IMR-90 (cell line): ENCODE measurements at places on chromosomes 4 and X. TPM values are rescaled to one million over a fixed set of nuclear protein-coding genes. Genes with fewer than 3 reads are reported as not detected.
A peak's percentile ranks its signal among the peaks of the same experiment; 100 is the strongest.

DNA sequence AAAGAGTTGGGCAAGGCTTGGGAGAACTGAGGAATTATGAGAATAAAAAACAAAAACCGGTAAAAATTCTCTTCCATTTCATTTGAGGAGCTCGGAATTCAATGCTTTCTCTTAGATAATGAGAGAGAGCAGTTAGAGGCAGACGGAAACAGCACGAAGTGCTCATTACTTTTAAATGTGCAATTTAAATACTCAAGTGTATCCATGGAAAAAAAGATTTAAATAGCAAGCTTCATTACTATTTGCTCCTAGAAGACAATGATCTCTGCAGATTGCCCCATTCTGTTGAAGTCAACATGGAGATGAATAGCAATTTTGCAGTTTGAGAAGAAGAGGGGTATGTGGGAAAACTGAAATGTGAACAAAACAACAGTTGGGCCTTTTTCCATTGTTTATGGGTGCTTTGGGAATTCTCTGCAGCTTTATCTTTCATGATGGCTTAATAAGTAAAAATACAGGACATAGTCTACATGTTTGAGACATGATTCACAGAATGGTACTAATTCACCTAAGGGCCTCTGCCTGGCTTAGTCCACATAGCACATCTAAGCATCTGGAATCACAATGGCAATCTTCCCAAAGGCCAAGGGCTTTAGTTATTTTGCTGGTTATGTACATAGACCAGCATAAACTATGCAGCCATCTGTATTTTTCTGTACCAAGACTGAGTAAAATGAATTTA is 512.7 kb upstream of the FAT1 start:
- peak; percentile 84 for DNase-seq

DNA sequence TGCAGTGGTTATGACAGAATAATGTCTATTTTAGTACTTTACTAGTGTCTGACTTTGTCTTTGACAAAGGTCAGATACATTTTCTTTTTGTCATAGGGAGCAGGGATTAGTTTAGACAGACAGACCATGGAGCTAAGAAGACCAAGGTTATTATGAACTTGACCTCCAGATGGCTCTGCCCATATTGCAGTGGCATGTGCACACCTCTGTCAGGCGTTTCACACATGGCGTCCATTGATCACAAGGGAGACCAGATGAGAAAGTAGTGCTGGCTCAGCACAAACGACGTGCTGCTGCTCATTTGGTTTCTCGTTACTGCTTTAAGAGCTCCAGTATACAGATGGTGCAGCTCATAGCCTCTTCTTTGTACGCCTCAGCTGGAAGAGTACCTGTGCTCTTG is 56.3 kb upstream of the HPSE start:
- DNase-seq: no peak

DNA sequence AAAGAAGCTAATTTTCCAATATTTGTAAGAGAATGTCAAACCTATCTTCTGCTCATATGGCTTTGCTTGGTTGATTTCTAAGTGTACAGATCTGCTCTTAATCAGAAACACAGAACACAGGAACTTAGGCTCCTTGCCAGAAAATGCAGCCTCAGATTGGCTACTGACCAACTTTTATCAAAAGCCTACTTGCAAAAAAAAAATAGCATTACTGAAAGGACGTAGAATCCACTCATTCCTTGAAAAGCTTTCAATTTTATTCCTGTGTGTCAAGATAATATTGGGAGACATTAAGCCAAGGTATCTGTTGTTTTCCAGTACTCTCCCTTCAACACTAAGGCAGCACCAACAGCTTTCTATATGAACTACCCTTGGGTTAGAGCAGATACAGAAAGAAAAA is 127.6 kb upstream of the INTU start:
- DNase-seq: peak; percentile 84

- no peak for DNase-seq
Observed at GRCh38 chr4:55921093-55921492, 27.7 kb upstream of the CEP135 start.

DNA sequence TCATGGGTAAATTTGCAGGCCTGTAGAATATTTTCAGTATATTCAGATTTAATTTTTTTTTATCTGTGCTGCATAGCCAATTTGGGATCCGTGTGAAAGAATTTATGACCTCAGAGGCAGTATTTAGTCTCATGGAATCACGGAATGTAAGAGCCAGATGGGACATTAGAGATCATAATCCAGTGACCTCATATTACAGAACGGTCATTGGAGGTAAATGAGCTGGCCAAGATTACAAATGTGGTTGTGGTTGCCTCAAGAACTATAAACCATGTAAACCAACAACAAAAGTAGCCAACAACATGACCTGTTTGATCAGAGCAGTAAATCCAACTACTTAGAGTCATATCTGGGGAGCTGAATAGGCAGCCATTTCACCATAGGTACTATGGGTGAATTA is 71.6 kb downstream of the AMOT start:
- peak; percentile 43 for DNase-seq

DNA sequence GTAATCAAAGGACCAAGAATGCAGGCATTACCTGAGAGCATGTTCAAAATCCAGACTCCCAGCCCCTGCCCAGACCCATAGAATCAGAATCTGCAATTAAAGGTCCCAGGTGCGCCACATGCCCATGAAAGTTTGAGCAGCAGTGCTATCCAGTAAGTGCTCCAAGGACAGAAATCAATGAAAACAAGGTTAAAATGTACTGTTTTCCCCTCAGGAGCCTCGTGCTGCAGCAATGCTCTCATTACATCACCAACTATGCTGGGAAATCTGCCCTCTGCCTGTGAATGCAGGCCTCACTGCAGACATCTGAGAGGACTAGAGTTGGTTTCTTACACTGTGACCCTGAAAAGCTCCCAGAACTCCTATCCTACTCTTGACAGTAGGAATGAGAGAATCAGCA is 21.1 kb downstream of the ANXA5 start:
- DNase-seq: peak; percentile 61

GRCh38 chr4:139508581-139509237 is 47.3 kb downstream of the SETD7 start:
- no peak for DNase-seq

- DNase-seq: no peak
Observed at GRCh38 chr4:158333820-158334219, 123.5 kb downstream of the TMEM144 start.

DNA sequence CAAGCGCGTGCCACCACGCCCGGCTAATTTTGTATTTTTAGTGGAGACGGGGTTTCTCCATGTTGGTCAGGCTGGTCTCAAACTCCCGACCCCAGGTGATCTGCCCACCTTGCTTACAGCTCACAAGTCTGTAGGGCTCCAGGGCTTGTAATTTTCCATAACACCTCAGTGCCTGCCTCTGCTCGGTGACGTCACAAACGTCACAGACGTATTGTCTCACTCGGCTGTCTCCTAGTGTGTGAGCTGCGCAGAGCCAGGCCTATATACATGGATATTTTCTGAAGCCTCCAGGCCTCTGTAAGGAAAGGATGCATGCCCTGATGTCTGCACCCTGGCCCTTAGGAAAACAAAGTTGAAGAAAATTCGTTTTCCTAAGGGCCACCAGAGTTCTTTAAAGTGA is 8.6 kb upstream of the NKRF start:
- no peak for DNase-seq

- DNase-seq: no peak
Observed at GRCh38 chr4:117900832-117901231, 133.5 kb upstream of the NDST3 start.

GRCh38 chrX:69179380-69179911 is 14.2 kb upstream of the PJA1 start:
- DNase-seq: peak; percentile 29

DNA sequence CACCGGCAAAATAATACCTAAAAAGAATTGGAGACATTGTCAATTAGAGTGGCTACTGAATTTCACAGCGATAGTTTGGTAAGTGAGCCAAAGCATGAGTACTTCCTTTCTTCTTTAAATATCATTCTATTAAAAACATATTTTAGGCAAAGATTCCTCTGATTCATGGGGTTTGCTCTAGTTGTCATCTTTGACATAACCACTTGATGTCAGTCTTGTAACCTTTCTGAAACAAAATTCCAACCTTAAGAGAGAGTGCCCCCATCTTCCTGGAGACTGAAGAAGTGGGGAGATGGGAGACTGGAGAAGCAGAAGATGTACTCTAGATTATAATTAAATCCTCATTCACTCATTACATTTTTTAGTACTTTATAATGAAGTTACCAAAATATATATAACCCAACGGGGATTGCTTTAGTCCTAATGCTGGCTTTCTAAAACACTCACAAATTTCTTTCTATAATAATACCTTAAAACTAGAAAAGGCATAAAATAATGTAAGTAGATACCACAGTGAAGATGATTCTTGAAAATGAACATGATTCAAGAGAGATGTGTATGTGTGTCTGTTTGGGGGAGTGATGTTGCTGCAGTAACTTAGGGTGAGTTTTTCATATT is 96.4 kb downstream of the EMCN start:
- peak; percentile 31 for DNase-seq

DNA sequence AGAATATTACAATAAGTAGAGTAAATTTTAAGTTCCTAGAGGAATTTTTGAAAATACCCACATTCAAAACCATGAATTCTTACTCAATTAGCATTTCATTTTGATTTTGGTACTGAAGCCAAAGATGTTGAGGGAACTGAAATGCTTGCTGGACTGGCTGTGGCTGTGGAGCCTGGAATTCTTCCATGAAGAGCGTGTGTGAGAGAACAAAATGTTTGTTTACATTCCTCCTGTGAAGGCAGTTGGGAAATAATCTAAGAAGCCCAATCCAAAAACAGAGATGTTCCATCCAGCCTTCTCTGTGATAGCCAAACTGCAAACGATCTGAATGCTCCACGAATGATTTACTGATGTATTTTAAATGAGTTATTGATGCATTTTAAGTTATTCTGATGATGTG is 3.8 kb upstream of the ADH1B start:
- peak; percentile 83 for DNase-seq

- DNase-seq: no peak
Observed at GRCh38 chr4:72094059-72094797, 62.4 kb downstream of the NPFFR2 start.

DNA sequence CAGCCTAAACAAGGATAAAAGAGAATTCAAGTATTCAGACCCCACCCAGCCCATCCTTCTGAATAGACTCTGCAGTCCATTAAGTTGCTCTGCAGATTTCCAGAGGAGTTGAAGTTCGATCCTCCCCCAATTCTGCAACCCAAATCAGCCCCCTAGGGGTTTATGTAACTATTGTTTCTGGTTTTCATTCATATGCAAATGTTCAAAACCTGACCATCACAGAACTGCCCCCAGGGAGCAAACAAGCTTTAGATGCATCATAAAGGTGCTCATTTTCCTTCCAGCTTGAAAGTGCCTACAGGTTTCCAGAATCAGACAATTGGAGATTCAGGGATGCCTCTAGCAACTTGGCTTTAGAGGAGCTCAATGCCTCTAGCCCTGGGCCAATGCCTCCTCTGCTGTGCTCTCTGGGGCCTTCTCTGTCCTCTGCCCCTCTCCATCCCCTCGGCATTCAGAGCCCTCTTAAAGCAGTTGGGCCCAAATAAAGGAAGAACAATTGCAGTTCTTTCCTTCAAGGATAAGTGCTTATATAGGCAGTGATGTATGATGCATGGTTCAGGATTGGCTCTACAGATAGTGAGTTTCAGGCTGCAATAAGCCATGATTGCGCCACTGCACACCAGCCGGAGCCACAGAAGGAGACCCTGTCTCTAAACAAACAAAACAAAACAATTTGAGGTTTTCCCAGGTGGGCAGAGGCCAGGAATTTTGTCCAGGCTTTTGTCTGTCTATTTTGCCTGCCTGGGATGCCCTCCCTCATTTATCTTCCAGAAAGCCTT is 23.5 kb upstream of the SPINK2 start:
- no peak for DNase-seq

DNA sequence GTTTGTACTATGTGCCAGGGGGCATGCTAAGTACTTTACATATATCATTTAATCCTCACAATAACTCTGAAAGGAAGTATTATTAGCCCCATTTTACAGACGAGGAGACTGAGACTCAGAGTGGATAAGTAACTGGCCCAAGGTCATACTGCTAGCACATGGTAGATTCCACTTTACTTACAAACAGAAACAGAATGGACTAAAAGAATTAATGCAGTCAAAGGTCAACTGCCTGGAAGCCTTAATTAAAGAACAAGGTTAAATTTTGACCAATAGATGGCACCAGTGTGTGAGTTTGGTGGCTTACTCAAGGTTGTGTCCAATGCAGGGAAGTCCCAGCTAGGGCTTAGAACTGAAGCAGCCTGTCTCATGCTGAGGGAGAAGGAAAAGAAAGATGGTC is 4.7 kb downstream of the RIPPLY1 start:
- DNase-seq: peak; percentile 53

DNA sequence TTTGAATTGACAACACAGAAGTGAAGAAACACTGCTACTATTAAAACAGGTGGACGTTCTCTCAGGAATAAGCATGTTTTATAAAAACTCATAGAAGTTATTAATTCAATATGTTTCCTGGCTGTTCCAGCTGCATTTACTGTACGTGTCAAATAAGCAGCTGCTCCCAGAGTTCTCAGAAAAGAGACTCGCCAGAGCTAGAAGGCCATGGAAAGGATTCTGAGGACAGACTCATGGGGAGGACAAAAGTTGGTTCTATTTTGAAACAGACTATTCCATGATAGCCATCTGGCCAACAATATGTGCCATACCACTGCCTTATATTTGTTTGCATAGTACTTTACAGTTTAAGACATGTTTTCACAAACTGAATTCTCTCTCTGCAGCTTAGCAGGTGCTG is 136.5 kb downstream of the NR3C2 start:
- no peak for DNase-seq

DNA sequence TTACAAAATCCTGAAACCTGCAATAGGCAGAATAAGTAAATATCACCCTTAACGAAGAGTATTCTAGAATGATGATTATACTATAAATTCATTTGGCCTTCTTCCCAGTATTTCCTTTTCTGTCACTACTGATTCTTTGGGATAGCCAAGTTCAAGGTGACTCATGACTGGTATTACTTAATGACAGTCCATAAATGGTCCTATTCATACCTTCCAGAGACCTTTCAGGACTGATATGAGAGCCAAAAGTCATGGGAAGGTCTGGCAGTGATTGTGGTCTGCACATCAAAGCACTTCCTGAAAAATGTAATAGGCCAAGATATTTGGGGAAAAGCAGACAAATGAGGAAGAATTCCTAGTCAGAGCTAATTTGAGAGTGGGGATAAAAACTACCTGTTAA is 239.6 kb upstream of the FAM47A start:
- DNase-seq: no peak

DNA sequence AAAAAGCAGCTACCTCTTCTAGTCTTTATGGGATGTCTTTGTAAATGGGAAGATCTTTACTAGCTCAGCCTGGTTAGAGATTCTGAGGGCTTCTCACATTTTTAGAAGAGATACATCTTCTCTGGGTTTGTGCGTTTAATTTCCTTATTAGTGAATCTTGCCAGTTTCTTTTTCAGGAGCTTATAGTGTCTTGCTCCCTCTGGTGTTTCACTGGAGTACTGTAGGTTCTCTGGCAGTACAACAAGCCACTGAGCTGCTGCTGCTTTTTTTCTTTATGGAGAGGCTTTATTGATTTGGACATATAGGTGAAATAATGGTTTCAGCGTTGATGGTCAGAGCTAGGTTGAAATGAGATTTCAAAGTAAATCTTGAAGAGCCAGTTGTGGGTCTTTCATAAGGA is 82.9 kb downstream of the LAS1L start:
- DNase-seq: peak; percentile 33

Gene ZIC3
- total RNA-seq: not detected in 2 replicates

Gene TIGD4
- total RNA-seq: not detected in 2 replicates

Gene GPR173
- total RNA-seq: 0.90 and 1.1 TPM in 2 replicates

Gene MYOZ2
- under 0.01 and 0.18 TPM in 2 replicates for total RNA-seq

Gene ACE2
- total RNA-seq: not detected in 2 replicates

Gene XPNPEP2
- total RNA-seq: under 0.01 TPM in 1 of 2 replicates, not detected in the other

Gene ATP1B4
- total RNA-seq: not detected in 2 replicates

Gene TMEM31
- total RNA-seq: not detected in 2 replicates

Gene PHEX
- total RNA-seq: 0.18 and 0.28 TPM in 2 replicates

Gene ARX
- total RNA-seq: not detected in 2 replicates
